Thymus (tissue), 14 donors: ENCODE measurements at places on chromosomes 2 and 18. TPM values are rescaled to one million over a fixed set of nuclear protein-coding genes. Genes with fewer than 3 reads are reported as not detected.

Gene PSMA8
- 0.66 TPM for total RNA-seq

Gene TUBA3E
- 0.05 TPM for total RNA-seq

Gene ARHGAP25
- total RNA-seq = 32.2 TPM

Gene CFAP65
- 0.05 TPM for total RNA-seq

Gene IL1RN
- total RNA-seq = 2.7 TPM

Gene CCL20
- total RNA-seq = 2.8 TPM

Gene DDX18
- 78.3 TPM for total RNA-seq

Gene SERPINB13
- total RNA-seq = 0.99 TPM

Gene CROCC2
- total RNA-seq = not detected

Gene HOXD8
- 1.5 TPM for total RNA-seq

Gene MARS2
- total RNA-seq = 4.9 TPM

Gene SOWAHC
- 7.3 TPM for total RNA-seq

Gene SNRNP200
- total RNA-seq = 51.1 TPM

Gene TLK1
- total RNA-seq = 15.5 TPM

Gene COL3A1
- total RNA-seq = 228 TPM

Gene EPG5
- total RNA-seq = 14.9 TPM

Gene ABHD1
- 0.09 TPM for total RNA-seq

Gene RAX
- under 0.01 TPM for total RNA-seq

Gene IL1RL2
- total RNA-seq = 0.19 TPM

Gene MEP1B
- total RNA-seq = 0.19 TPM

Gene SOX11
- total RNA-seq = 0.52 TPM

Gene DSG4
- total RNA-seq = under 0.01 TPM

Gene KYNU
- 6.6 TPM for total RNA-seq

Gene ABCG5
- not detected for total RNA-seq

Gene LYPD1
- 5.1 TPM for total RNA-seq

Gene DQX1
- 0.14 TPM for total RNA-seq

Gene CREG2
- total RNA-seq = 0.38 TPM

Gene C2orf15
- total RNA-seq = 1.8 TPM

Gene TYW5
- 5.9 TPM for total RNA-seq

Gene VAMP5
- 19.0 TPM for total RNA-seq

Gene PAX3
- 0.05 TPM for total RNA-seq

Gene PIK3C3
- total RNA-seq = 54.4 TPM

Gene SFTPB
- 0.09 TPM for total RNA-seq

Gene TPO
- total RNA-seq = 0.05 TPM

Gene HDHD2
- 34.1 TPM for total RNA-seq

Gene ABCB6
- total RNA-seq = 8.2 TPM

Gene FEV
- total RNA-seq = not detected

Gene OSBPL6
- total RNA-seq = 0.28 TPM

Gene SETBP1
- total RNA-seq = 8.5 TPM

Gene IL36G
- 0.24 TPM for total RNA-seq

Gene UGT1A4
- 0.09 TPM for total RNA-seq

Gene GREB1
- total RNA-seq = 0.24 TPM

Gene ARHGEF4
- 2.9 TPM for total RNA-seq

Gene HAAO
- total RNA-seq = 4.6 TPM

Gene FSIP2
- total RNA-seq = 0.57 TPM

Gene ZBTB7C
- total RNA-seq = 0.14 TPM

Gene DNER
- 0.09 TPM for total RNA-seq
